ENCODE measurements at places on chromosomes 1 and 21.

- DNase-seq: no peak
Observed at GRCh38 chr1:167289966-167290365, 69.3 kb downstream of the POU2F1 start.

GRCh38 chr1:116855191-116855619, 54.5 kb upstream of the PTGFRN start:
- DNase-seq: no peak

DNA sequence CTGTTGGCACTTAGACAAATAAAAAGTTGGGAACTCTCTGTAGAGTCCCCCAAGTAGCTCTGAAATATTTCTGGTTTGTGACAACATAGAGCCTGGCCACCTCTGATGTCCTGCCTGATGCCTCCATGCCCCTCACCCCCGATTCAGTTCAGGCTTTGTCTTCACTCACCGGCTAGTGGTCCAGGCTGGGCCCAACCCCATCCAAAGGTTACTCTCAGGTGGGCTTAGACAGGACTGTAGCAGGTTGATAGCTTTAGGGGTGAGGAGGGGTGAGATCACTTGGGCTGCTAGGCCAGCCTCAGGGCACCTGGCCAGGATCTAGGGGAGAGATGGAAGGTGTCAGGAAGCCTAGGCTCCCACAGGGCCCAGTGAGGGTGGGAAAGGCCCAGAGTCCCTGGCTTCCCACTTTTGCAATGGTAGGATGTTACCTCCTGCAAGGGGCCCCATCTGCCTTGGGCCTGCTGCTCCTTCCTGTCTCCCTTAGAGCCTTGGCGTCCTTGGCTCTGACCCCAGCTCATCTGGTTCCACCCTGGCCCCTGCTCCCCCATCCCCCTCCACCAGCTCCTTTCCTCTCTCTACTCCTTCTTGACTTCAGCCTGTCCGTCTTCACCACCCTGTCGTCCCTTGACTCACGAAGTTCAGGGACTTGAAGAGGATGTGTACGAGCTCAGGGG, 6.7 kb downstream of the EPS8L3 start:
- no peak for DNase-seq

- DNase-seq: no peak
Observed at GRCh38 chr1:53688381-53689102, 50.4 kb downstream of the GLIS1 start.

GRCh38 chr1:174022976-174023277, 770 bp upstream of the RC3H1 start:
- no peak for DNase-seq

DNA sequence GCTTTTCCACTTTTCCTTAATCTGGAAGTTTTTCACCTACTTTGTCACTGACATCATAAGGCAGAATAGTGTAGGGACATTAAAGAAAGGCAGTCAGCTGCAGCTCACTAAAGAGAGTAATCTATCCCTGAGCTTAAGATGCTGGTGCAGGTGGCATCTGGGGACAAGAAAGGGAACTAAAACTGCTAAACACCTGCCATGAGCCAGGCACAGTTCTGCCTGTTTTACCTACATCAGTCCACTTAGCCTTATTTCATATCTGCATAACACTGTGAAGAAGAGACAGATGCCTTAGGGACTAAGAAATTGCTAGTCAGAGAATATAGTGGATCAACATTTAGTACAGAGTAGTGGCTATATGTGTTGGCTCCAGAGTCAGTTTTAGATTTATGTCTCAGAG, 88.1 kb downstream of the GPATCH2 start:
- no peak for DNase-seq

DNA sequence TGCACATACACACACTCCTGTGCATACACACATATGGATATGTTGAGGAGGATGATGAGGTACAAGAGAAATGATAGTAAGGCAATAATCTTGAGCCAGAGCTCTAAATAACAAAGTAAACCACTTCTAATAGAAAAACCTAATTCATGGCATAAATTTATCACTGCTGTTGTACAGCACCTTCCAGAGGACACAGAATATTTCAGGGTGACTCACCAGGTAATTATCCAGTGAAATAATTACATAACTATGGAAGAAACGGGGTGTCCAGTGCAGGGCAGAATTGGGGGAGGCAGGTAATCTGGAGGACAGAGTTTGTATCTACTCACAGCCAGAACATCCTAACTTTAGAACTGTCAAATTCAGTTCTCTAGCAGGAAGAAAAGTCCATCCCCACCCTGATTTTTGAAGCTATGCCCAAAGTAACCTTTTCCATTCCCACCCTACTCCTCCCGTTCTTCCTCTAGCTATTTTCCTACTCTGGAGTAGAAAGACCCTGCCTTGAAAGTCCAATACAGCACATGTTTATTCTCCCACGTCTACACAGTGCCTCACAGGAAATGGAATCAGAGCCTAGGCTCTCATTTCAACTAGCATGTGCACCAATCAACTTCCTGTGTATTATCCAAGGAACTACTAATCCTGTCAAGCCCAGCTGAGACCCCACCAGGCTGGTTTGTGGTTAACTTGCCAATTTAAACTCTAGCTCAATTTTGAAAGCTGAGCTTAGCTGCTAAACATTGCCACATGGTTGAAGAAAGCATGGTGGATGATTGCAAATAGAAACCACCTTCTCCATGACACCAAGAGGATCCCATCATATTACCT, 96.6 kb downstream of the PTPN14 start:
- DNase-seq: no peak

- DNase-seq: no peak
Observed at GRCh38 chr1:186894415-186894814, 65.7 kb downstream of the PLA2G4A start.
